CD4-positive, alpha-beta T cell treated with Interleukin-2 at 100 ng/mL for 4 hours (primary cell): ENCODE measurements at places on chromosomes 11 and 22.

GRCh38 chr11:117366875-117367274 lies 39.2 kb downstream of the CEP164 start:
- no peak for DNase-seq

DNA sequence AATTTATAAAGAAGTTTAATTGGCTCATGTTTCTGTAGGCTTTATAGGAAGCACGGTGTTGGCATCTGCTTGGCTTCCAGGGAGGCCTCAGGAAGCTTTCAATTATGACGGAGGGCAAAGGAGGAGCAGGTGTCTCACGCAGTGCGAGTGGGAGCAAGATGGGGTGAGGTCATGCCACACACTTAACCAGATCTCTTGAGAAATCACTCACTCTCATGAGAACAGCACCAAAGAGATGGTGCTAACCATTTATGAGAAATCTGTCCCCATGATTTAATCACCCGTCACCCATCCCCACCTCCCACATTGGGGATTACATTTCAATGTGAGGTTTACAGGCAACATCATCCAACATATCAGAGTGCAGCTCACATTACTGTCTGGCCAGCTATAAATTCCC lies 103.5 kb downstream of the ARHGAP8 start:
- DNase-seq, result no peak

DNA sequence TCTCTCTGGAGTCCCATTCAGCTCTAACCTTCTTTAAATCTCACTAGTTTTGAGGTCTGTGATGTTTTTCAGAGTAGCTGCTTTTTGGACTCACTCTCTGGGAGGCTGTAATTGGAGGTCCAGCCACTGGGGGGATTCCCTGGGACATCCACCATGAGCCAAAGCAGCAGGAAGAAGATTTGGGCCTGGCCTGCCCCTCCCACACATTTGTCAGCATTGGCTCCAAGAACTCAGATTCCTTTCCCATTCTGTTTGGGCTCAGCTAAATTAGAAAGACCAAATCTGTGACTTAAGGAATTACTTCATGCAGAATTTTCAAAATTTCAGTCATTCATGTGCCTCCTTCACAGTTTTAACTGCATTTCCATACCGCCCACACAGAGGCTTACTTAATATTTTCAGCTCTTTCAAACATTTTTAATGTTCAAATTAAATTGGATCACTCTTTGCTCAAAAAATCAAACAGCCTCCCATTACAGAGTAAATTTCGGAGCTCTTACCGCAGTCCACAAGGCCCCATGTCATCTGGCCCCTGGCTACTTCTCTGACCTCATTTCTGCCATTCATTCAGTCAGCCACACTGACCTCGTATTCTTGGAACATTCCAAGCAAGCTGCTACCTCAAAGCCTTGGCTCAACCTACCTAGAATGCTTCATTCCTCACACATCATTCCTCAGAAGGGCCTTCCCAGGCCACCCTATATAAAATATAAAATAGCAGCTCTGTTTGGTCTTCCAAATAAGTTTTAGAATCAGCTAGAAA lies 54.5 kb upstream of the RRAS2 start:
- DNase-seq, result no peak

GRCh38 chr22:46914481-46914880 lies 152.0 kb downstream of the TBC1D22A start:
- DNase-seq, result no peak

DNA sequence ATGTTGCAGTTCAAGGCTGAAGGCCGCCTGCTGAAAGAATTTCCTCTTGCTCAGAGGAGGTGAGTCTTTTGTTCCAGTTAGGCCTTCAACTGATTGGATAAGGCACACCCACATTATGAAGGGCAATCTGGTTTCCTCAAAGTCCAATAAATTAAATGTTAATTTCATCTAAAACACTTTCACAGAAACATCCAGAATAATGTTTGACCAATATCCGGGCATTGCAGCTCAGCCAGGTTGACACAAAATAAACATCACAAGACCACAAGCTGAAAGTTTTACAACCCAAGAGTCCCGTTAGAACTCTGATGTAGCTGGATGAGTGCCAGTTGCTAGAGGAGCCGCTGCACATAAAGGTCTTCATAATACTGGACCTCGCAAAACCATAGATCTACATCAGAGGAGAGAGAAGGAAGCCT lies 64.9 kb upstream of the EED start:
- DNase-seq, result no peak

DNA sequence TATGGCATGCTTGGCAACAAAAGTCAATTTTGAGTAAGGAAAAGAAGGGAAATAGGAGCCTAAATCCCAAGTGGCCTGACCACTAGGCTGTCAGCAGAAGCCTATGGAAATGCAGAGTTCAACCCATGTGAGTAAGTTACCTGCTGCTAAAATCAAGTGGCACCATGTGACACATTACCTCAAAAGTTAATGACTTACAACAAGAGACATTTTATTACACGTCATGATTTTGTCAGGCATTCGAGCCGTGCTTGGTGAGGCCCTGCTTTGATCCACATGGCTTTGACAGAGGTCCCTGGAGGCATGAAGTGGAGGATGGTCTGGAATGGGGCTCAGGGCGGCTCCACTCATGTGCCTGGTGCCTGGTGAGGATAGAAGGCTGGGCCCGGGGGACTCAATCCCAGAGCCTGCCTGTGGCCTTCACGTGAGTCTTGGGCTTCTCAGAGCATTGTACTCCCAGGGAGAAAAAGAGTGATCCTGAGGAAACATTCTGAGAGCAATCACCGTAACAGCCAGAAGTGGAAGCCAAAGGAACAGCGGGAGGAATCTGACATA lies 339.1 kb upstream of the B3GAT1 start:
- DNase-seq, result no peak

DNA sequence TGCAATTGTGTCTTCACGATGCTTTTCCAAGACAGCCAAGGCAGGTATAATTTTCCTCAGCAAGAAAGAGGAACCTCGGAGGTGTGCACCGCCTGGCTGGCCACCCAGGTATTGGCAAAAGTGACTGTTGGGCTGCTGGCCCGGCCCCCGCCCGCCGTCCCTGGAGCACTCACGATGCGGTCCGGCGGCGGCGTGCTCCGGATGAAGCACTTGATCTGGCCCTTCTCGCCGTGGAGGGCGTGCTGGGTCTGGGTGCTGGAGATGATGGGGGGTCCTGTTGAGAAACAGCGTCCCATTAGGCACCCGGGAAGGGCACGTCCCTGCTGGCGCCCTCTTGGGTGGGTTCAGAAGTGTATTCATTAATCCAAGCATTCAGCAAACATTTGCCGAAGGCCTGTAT lies 84.8 kb downstream of the ST3GAL4 start:
- no peak for DNase-seq

DNA sequence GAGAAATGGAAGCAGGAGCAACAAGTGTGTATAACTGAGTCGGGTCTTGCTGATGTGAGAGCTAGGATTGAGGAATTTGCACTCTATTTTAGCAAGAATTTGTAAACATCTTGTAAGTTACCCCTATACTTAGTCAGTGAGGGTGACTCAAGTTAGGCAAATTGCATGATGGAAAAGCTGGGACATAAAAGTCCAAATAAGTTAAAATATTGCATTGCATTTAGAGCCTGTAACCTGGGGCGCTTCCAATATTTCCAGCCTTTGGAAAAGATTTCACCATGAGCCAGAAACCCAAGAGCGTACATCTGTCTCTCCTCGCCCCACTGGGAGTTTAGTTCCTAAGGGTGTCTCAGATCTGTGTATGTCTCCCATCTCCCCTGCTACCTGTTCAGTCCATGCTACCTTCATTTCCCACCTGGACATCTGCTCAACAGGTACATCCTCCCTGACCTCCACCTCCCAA lies 37.0 kb upstream of the ACCSL start:
- no peak for DNase-seq

DNA sequence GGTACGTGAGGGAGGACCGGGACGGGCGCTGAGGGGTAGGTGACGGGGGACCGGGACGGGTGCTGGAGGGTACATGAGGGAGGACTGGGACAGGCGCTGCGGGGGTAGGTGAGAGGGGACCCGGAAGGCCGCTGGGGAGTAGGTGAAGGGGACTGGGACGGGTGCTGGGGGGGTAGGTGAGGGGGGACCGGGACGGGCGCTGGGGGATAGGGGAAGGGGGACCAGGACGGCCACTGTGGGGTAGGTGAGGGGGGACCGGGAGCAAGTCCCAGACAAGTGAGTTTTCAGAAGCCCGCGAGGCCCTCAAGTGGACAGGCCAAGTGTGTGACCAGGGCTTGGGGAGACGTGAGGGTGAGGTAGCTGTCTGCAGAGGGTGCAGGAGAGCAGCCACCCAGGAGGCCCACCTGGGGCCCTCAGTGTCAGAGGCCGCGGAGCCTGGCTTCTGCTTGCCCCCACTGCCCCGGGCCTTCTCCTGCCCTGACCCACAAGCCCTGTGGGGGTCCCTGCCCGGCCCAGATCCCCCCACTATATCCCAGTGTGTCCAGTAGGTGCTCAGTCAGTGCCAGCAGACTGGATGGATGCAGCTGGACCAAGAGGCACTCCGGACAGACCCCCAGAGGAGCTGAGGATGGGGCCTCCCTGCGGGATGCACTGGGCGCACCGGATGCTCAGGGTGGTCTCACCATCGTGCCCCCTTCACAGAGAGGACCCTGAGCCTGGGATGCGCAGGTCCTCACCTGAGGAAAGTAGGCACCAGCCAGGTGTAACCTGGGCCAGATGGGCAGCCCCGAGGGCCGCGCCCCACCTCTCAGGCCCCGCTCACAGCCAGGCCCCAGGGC lies 44.2 kb upstream of the TH start:
- DNase-seq, result no peak

- no peak for DNase-seq
Measured at GRCh38 chr11:132504501-132505041, 1027.7 kb downstream of the OPCML start.
